ENCODE measurements at places on chromosomes 4 and X.

- no peak overlapping the region for H3K4me3 ChIP-seq
- no peak for DNase-seq
- no peaks in the 10 kb centered on the region for H3K27me3 ChIP-seq
- no peak overlapping the region for H3K27ac ChIP-seq
- H3K36me3 ChIP-seq, result no peaks in the 10 kb centered on the region
These were observed 35.6 kb upstream of the UGT2B10 start for GRCh38 chr4:68780232-68780631.

- H3K4me3 ChIP-seq, result no peak overlapping the region
- H3K36me3 ChIP-seq, result no peaks in the 10 kb centered on the region
- no peak overlapping the region for H3K27ac ChIP-seq
- H3K27me3 ChIP-seq, result no peaks in the 10 kb centered on the region
These were observed 123.0 kb downstream of the CHRNA9 start for GRCh38 chr4:40458109-40458508.

DNA sequence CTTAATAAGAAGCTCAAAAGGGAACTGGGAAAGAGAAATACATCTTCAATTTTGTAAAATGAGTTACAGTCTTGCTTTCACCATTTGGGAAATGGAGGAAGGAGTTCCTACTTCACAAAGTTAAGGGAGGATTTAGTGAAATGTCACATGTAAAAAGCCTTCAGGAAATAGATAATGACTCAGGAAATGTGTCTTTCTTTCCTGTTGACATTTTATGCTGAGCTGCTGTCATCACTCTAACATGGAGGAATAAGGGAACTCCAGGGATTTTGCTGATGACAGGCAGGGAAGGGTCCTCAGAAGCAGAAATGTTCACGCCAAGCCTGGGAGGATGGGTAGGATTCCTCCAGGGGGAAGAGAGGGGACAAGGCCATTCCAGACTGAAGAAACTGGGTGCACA is 251.1 kb downstream of the USP46 start:
- H3K36me3 ChIP-seq, result no peaks in the 10 kb centered on the region
- no peaks in the 10 kb centered on the region for H3K4me1 ChIP-seq
- H3K27ac ChIP-seq, result no peak overlapping the region
- H3K27me3 ChIP-seq, result no peaks in the 10 kb centered on the region
- no peak overlapping the region for H3K4me3 ChIP-seq
- DNase-seq, result no peak

GRCh38 chr4:93828995-93829819 is 654 bp downstream of the ATOH1 start:
- DNase-seq, result no peak
- H3K27me3 ChIP-seq, result peaks cover 17% of the 10 kb centered on the region
- H3K27ac ChIP-seq, result no peak overlapping the region
- H3K4me1 ChIP-seq, result no peaks in the 10 kb centered on the region

- no peaks in the 10 kb centered on the region for H3K36me3 ChIP-seq
- no peaks in the 10 kb centered on the region for H3K4me1 ChIP-seq
- DNase-seq, result no peak
- H3K27ac ChIP-seq, result no peak overlapping the region
- no peak overlapping the region for H3K4me3 ChIP-seq
These were observed 71.3 kb upstream of the PDHA1 start for GRCh38 chrX:19272452-19272851.

- no peaks in the 10 kb centered on the region for H3K27me3 ChIP-seq
- DNase-seq, result no peak
- no peak overlapping the region for H3K27ac ChIP-seq
- no peaks in the 10 kb centered on the region for H3K4me1 ChIP-seq
These were observed 80.2 kb downstream of the FGF16 start for GRCh38 chrX:77527233-77528001.

DNA sequence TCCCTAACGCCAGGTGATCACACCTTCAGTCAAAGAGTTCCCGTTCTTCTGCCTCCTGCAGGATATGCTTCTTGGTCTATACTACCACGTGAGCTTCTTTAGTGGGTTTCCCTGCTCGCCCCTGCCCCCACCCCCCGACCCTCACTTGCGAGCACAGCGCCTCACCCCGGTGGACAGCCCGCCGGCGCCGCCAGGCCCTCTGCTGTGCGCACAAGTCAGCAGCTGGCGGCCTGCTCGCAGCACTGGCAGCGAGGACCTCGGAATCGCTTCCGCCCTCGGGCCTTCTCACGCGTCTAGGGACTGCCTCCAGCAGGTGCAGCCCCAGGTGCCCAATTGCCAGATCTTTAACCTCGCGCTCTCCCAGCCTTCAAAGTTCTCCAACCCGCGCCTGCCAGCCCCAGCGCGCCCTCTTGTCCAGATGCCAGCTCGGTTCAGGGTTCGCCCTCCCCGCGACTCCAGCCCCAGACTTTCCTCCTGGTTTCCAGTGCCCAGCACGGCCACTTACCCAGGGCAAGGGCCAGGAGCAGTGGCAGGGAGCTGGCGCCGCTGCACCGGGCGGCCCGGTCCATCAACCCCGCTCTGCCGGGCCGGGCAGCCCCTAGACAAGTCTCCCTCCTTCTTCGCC is 454 bp downstream of the BTC start:
- H3K4me3 ChIP-seq, result no peak overlapping the region
- H3K27me3 ChIP-seq, result no peaks in the 10 kb centered on the region
- no peaks in the 10 kb centered on the region for H3K36me3 ChIP-seq
- H3K27ac ChIP-seq, result no peak overlapping the region
- no peak for DNase-seq

GRCh38 chr4:121421594-121421993 is 40.8 kb upstream of the QRFPR start:
- H3K36me3 ChIP-seq, result no peaks in the 10 kb centered on the region
- no peaks in the 10 kb centered on the region for H3K27me3 ChIP-seq
- no peak overlapping the region for H3K27ac ChIP-seq
- H3K4me1 ChIP-seq, result no peaks in the 10 kb centered on the region

DNA sequence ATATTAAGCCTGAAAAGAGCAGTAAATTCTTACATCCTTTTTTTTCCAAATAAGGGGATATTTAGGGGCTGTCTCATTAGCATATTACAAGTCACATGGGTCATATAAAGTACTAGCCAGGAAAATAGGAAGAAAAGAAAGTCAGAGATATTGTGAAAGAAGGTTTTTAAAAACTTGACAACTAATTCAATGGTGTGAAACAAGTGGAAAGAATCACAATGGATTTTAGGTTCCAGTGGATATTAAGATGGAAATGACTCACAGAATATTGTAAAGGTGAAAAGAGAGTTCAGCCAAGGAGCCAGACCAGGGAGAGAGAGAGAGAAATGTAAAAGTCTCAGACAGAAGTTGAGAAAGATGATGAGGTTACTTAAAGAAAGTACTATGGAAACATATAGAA is 297.2 kb downstream of the IQCM start:
- no peaks in the 10 kb centered on the region for H3K4me1 ChIP-seq
- no peak overlapping the region for H3K4me3 ChIP-seq
- no peak for DNase-seq
- H3K27ac ChIP-seq, result no peak overlapping the region
- H3K36me3 ChIP-seq, result no peaks in the 10 kb centered on the region

- H3K27me3 ChIP-seq, result no peaks in the 10 kb centered on the region
- H3K27ac ChIP-seq, result no peak overlapping the region
- H3K4me1 ChIP-seq, result no peaks in the 10 kb centered on the region
- no peak for DNase-seq
- H3K36me3 ChIP-seq, result no peaks in the 10 kb centered on the region
- no peak overlapping the region for H3K4me3 ChIP-seq
These were observed 28.3 kb downstream of the SEPSECS start for GRCh38 chr4:25131926-25132325.

DNA sequence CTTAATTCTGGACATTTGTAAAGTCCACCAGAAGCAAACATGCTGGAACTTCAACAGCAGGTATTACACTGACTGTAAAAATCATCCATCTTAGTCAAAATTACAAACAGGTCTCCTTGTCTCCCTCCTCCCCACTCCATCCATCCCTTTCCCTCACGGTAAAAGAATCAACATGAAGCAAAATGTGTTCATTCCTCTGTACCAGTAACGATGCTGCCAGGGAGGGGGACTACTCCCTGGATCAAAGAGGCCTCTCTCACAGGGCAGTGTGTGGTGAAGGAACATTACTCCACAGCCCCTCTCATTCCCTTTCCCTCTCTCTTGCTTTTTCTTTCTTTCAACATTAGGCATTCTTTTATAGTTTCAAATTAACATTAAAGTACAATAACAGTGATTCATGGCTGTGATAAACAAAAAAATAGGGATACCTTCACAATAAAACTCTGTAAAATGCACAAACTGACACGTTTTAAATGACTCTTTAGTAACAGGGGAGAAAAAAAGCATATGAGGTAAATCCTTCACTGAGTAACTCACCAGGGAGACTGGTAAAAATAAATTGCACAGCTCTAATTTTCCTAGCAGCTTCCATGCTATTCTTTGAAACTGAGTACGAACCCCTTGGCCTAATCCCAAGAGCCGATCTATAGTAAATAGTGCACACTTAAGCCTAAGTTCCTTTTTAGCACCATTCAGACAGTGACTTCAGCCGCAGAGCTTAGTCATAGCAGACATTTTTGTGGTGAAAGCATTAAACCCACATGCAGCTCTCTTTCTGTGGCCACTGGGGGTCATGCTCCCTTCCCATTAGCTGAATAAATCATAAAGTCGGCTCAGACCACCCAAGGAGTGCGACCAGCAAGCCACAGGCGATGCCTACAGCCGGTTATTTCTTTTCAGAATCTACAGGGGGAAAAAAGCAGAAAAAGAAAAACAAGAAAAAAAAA is 215.6 kb upstream of the GYPA start:
- H3K27ac ChIP-seq, result no peak overlapping the region
- H3K4me1 ChIP-seq, result no peaks in the 10 kb centered on the region
- no peaks in the 10 kb centered on the region for H3K27me3 ChIP-seq

DNA sequence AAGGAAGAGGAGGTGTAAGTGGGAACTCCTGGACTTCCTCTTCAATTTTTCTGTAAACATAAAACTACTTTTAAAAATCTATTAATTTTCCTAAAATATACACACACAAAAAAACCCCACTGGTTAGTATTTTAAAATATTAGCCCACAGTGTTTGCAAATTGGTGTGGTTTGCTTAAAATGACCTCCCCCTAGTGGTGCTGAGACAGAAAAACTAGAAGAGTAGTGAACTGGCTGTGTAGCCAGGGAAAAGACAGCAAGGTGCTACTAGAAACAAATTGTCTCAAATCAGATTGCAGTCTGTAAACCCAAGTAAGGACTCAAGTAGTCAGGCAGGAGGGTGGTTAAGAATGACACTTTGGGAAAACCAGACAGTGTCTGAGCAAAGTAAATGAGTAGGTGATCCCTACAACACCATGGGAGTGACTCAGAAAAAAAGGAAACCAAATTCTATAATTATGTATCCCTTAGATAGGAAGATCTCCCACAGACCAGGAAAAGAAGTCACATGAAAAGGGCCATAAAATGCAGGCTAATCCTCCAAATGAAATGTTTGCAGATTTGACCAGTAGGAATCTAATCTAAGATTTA is 26.0 kb downstream of the AMTN start:
- no peaks in the 10 kb centered on the region for H3K4me1 ChIP-seq
- H3K27ac ChIP-seq, result no peak overlapping the region
- no peaks in the 10 kb centered on the region for H3K36me3 ChIP-seq
- H3K4me3 ChIP-seq, result no peak overlapping the region
- H3K27me3 ChIP-seq, result peaks cover 4% of the 10 kb centered on the region

DNA sequence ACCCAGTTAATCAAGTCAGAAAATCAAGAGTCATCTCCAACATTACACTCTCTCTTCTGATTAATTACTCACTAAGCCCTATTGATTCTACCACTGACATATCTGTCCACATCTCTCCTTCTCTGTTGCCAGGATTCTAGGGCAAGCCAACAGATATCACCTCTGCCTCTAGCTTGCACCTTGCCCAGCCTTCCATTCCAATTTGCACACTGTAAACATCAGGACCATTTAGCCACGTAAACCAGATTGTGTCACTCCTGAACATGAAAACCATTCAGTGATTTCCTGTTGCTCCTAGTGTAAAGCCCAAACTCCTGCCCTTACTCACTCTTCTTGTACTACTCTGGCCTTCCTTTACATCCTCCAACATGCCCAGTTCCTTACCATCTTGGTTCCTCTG is 68.0 kb upstream of the PLS3 start:
- H3K27ac ChIP-seq, result no peak overlapping the region
- H3K36me3 ChIP-seq, result no peaks in the 10 kb centered on the region
- no peaks in the 10 kb centered on the region for H3K4me1 ChIP-seq
- H3K27me3 ChIP-seq, result no peaks in the 10 kb centered on the region

DNA sequence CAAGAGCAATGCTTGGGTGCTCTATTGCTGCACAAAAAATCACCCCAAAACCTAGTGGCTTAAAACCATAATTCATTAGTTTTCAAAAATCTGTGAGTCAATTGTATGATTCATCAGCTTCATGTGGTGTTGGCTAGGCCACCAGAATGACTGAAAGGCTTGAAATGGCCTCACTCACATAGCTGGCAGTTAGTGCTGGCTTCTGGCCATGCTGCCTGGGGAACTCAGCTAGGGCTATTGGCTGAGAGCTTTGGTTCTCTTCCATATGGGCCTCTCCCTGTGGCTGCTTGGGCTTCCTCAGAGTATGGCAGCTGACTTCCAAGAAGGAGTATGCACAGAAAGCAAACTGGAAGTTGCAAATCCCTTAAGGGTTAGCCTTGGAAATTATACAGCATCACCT is 3.1 kb upstream of the MTMR1 start:
- no peak for DNase-seq
- no peak overlapping the region for H3K4me3 ChIP-seq

GRCh38 chrX:66030505-66031317 is 9.2 kb downstream of the VSIG4 start:
- H3K36me3 ChIP-seq, result no peaks in the 10 kb centered on the region
- peak overlapping the region; percentile 24 for H3K27ac ChIP-seq
- no peaks in the 10 kb centered on the region for H3K4me1 ChIP-seq

DNA sequence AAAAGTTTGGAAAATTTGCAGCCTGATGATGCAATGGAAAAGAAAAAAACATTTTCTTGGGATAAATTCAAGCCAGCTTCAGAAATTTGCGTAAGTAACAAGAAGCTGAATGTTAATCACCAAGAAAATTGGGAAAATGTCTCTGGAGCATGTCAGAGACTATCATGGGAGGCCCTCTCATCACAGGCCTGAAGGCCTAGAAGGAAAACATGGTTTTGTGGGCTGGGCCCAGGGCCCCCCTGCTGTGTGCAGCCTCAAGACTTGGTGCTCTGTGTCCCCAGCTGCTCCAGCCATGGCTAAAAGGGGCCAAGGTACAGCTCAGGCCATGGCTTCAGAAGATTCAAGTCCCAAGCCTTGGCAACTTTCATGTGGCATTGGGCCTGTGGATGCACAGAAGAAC is 1049.8 kb upstream of the GRIA3 start:
- H3K36me3 ChIP-seq, result no peaks in the 10 kb centered on the region
- DNase-seq, result no peak
- H3K27me3 ChIP-seq, result no peaks in the 10 kb centered on the region
- H3K4me1 ChIP-seq, result no peaks in the 10 kb centered on the region
- no peak overlapping the region for H3K4me3 ChIP-seq

- no peaks in the 10 kb centered on the region for H3K36me3 ChIP-seq
- H3K4me3 ChIP-seq, result no peak overlapping the region
- H3K27me3 ChIP-seq, result no peaks in the 10 kb centered on the region
- no peak overlapping the region for H3K27ac ChIP-seq
- no peak for DNase-seq
These were observed 14.8 kb upstream of the ADGRG2 start for GRCh38 chrX:19137067-19137466.

GRCh38 chr4:88179261-88179660 is 20.8 kb upstream of the ABCG2 start:
- H3K4me3 ChIP-seq, result no peak overlapping the region
- no peaks in the 10 kb centered on the region for H3K4me1 ChIP-seq
- no peaks in the 10 kb centered on the region for H3K36me3 ChIP-seq
- no peak for DNase-seq

- H3K27ac ChIP-seq, result peak overlapping the region; percentile 43
- peak overlapping the region; percentile 3 for H3K4me3 ChIP-seq
- no peaks in the 10 kb centered on the region for H3K36me3 ChIP-seq
- no peak for DNase-seq
These were observed 12.9 kb downstream of the GPRIN3 start for GRCh38 chr4:89294573-89295269.

- H3K27ac ChIP-seq, result no peak overlapping the region
- H3K27me3 ChIP-seq, result no peaks in the 10 kb centered on the region
- DNase-seq, result no peak
- H3K4me3 ChIP-seq, result no peak overlapping the region
These were observed 317.9 kb downstream of the OPHN1 start for GRCh38 chrX:68115371-68115770.

All from CD8-positive, alpha-beta memory T cell (primary cell).